ENCODE measurements at places on chromosomes 11 and 22. TPM values are rescaled to one million over a fixed set of nuclear protein-coding genes. Genes with fewer than 3 reads are reported as not detected.
A peak's percentile ranks its signal among the peaks of the same experiment; 100 is the strongest.

- peak; percentile 24 for DNase-seq
Observed at GRCh38 chr11:20161230-20161918, 1.1 kb upstream of the DBX1 start.

GRCh38 chr11:79080551-79080950, 360.3 kb downstream of the TENM4 start:
- DNase-seq: no peak

DNA sequence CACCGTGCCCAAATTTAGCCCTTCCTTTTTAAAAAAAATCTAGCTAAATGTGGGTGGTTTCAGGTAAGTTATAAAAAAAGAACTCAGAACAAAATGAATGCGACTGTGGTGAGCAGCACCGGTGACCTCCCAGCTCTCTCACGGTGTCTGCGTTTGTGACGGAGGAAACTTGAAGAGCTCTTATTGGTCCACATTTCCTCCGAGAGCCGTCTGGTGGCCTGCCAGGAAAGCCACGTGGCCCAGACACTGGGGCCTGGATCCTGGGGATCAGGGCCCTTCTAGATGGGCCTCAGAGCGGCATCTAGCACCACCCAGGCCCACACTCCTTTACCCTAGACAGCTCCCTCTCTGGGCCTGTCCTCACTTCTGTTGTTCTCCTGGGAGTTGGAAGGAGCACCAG, 39.5 kb downstream of the B3GAT1 start:
- DNase-seq: no peak

- peak; percentile 76 for DNase-seq
Observed at GRCh38 chr11:8263769-8264410, at the start of gene LMO1. LMO1 (minus strand) TSS chr11:8263878; CDS start chr11:8263362, 516 bp downstream.

DNA sequence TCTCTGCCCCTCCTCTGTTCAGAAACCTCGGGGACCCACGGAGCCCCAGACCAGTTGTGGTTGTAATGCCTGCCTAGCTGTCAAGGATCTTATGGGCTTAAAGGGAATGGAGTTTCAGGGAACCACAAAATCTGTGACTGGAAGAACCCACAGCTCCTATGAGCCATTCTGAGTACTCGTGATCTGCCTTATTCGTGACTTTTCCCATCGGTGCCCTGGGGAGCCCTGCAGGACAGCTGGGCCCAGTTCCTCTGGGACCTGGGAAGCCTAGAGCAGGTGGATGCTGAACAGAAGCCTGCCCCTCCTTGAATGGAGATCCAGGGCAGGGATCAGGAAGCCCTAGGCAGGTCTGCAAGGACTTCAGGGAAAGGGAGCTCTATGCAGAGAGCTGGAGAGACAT, 42.1 kb upstream of the TTC12 start:
- no peak for DNase-seq

DNA sequence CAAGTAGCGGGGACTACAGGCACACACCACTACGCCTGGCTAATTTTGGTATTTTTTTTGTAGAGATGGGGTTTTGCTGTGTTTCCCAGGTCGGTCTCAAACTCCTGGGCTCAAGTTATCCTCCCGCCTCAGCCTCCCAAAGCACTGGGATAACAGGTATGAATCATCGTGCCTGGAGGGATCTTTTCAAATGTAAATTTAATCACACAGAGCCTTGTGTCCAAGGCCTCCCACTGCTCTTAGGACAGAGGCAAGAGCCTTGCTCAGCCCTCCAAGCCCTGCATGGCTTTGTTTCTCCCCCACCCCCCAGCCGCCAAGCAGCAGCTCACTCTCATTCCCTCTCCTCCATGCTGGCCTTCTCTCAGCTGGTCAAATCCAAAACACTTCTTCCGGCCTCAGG, 75.3 kb upstream of the CREB3L1 start:
- peak; percentile 21 for DNase-seq

DNA sequence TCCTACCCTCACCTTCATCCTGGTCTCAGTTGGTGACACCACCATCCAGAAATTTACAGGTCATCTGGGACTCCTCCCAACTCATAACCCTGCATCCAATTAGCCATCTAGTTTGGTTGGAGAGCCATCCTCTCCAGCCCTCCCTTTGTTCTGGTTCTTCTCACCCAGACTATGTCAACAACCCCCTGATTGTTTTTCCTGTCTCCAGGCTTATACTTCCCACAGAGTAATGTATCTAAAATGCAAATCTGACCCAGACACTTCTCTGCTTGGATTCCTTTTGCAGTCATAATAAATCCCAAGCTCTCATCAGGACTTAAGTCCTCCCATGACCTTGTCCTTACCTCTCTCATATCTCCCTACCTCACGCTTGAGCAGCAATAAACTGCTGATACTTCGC, 3.0 kb downstream of the TTC12 start:
- no peak for DNase-seq

DNA sequence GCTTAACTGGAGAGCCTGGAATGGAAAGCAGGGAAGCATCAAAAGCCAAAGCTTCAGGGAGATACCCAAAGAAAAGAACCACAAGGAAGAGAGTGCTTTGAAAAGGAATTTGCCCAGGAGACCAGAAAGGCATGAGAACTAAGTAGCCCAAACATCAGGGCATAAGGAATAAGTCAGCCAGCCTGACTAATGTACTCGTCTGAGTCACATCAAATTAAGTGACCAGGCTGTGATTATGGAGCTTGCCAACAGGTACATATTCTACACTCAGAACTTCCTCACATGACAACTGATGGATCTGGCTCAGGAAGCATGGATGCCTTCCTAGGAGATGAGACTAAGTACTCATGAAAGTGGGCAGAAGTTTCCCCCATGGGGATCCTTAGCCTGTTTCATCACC, 366.7 kb downstream of the BUD13 start:
- DNase-seq: no peak

DNA sequence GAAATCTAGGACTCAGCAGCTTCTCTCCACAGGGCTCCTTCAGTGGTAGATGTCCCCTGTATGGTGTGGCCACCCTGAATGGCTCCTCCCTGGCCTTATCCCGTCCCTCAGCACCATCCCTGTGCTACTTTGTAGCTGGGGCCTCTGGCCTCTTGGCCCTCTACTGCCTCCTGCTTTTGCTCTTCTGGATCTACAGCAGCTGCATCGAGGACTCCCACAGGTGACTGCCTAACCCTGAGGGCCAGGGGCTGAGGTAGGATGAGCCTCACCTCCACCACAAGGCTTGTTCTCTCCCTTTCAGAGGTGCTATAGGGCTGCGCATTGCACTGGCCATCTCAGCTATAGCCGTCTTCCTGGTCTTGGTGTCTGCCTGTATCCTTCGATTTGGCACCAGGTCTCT, 1.8 kb downstream of the TMEM179B start:
- no peak for DNase-seq

- no peak for DNase-seq
Observed at GRCh38 chr11:47235163-47235562, 13.5 kb downstream of the ACP2 start.

DNA sequence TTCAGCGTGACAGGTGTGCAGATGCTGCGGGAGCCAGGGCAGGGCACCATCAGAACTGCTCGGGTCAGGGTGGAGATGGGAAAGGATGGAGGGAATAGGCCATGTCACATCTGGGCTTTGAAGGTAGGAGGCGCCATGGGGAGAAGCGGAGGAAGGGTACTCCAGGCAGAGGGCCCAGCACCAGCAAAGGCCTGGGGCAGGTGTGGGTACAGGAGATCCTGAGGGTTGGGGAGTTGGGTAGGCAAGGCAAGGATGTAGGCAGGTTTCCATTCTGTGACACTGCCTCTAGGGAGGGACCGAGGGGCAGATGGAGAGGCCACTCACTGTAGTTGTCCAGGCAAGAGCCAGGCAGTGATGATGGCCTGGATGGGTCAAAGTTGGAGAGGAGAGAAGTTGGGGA, 8.5 kb downstream of the EMID1 start:
- DNase-seq: no peak

GRCh38 chr11:72228229-72228843, 3.8 kb downstream of the INPPL1 start:
- no peak for DNase-seq

- no peak for DNase-seq
Observed at GRCh38 chr11:17188675-17189074, 19.1 kb downstream of the PIK3C2A start.

GRCh38 chr11:72584293-72584938, 89.8 kb downstream of the PDE2A start:
- no peak for DNase-seq

GRCh38 chr11:109677231-109677630, 255.2 kb downstream of the C11orf87 start:
- no peak for DNase-seq

GRCh38 chr11:126720539-126721235, 279.9 kb downstream of the KIRREL3 start:
- DNase-seq: peak; percentile 59

B4GALNT4 gene
- 49.8 TPM for total RNA-seq

PELI3 gene
- total RNA-seq: 7.3 TPM

NXPE4 gene
- not detected for total RNA-seq

KIF18A gene
- total RNA-seq: 41.3 TPM

ACTN3 gene
- total RNA-seq: not detected

RPS13 gene
- total RNA-seq: 775 TPM

TTC28 gene
- total RNA-seq: 2.9 TPM

C11orf91 gene
- total RNA-seq: not detected

IRF7 gene
- total RNA-seq: 9.1 TPM

FJX1 gene
- total RNA-seq: 30.5 TPM

CCDC89 gene
- not detected for total RNA-seq
